Activated gamma-delta T cell treated with anti-CD3 and anti-CD28 coated beads, Interleukin-2, amount 50 U/mL, for 16 hours (primary cell): ENCODE measurements at places on chromosomes 7 and 10.

- no peak for DNase-seq
These were observed 108.1 kb upstream of the PODXL start for GRCh38 chr7:131664570-131664969.

- DNase-seq: no peak
These were observed 66.9 kb downstream of the BAMBI start for GRCh38 chr10:28744069-28744768.

- no peak for DNase-seq
These were observed 149.8 kb downstream of the AMPH start for GRCh38 chr7:38481401-38481800.

DNA sequence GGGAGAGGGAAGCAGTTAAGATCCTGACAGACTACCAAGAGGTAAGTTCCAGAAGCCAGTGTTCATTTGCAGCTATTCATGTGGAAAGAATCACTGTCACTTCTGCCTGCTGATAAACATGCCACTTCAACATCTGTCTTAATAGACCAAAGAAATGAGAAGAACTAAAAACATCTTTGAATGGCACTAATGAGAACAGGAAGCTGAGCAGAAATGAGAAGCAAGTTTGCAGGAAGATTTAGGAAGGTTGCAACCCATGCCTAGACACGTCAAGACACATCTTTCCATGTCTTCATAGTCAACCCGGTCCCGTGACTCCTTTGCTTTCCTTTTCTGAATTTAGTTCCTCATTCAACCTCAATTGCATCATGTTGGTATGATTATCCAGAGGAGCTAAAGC is 180.0 kb downstream of the PDE1C start:
- no peak for DNase-seq

DNA sequence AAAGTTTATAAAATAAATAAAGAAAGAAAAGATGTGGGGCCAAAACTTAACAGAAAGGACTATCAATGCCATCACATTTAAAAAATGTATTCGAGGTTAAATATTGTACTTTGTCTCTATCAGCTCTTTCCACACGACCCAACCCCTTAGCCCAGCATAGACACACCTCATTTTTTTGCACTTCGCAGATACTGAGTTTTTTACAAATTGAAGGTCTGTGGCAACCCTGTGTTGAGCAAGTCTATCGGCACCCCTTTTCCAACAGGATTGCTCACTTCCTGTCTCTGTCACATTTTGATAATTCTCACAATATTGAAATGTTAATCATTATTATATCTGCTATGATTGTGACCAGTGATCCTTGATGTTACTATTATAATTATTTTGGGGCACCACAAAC is 151.6 kb upstream of the TBX20 start:
- DNase-seq: no peak

DNA sequence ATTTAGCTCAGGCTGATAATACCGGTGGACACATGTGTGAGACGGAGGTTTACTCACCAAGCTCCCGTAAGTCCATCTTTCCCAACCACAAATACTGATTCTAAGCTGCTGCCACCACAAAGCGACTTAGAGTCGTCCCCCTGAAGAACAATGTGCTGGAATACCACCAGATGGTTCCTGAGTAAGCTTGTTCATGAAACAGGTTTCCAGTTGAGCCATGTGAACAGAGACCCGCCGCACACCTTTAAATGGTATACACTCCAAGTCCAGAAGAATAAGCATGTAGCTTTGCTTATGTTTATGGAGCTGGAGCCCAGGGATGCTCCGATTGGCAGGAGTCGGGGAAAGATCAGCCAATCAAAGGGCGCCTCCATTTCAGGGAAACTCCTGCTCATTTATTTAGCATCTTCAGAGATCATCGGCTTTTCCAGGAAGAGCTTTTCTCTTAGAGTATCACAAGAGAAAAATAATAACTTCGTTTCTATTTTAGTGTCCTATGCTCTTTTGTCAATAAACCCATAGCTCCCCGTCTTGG is 261.6 kb upstream of the AOAH start:
- no peak for DNase-seq

- DNase-seq: no peak
These were observed 38.0 kb downstream of the ZNRF2 start for GRCh38 chr7:30322271-30323005.

DNA sequence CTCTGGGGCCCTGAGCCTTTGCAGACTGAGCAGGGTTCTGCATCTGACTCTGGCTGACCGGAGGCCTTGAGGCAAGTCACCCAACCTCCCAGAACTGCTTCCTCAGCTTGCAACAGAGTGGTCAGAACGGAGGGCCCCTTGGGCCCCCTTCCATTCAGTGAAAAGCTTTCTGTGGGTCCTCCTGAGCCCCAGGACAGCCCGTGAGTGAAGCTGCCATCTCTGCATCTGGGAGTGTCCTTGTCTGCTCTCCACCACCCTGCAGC is 224.7 kb downstream of the DNAJB6 start:
- DNase-seq: no peak

- no peak for DNase-seq
These were observed 75.0 kb downstream of the C10orf105 start for GRCh38 chr10:71644307-71645180.

DNA sequence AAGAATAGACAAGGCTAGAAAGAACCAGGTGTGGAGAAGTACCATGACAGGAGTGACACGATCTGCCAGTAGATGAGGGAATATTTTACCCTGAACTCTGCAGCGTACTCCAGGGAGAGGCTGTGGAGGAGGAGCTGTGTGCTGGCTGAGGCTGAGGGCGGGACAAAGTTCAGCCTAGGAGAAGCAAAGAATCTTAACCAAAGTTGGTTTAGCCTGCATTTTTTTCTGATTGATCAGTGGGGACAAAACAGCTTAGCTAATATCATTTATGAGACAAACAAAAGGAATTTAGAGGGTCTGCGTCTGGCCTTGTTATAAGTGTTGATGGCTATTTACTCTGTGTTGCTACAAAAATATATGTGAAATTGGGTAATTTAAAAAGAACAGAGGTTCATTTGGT is 5.2 kb upstream of the NPSR1 start:
- no peak for DNase-seq

DNA sequence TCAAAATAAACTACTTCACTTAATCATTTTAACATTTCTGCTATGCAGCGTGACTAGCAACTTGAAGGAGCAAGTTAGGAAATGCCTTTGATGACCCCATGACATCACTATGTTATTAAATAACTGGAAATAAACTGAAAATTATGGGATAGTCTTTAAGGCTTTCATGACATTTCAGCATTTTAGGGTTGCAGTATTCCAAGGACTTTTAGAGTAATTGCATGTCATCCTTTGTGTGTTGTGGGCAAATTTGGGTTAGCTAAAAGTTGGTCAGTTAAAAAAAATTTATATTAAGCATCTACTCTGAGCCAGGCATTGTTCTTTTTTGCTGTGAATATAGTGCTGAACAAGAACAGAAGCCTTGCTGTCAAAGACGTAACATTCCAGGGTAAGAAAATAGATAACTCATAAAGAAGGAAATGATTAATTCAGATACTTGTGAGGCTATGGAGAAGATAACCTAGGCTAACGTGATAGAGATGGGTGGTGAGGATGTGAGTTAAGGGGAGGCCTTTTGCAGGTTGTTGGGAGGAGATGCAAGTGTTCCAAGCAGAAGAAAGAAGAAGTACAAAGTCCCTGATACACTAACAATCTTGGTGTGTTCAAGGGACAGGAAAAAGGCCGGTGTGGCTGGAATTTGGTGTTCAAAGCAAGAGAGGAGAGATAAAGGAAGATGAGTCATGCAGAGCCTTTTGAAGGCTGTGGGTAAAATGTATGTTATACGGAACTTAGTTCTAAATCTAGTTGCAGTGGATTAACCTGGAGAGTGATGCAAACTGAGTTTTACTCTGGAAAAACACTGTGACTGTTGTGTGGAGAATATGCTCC is 610.2 kb downstream of the AUTS2 start:
- DNase-seq: no peak

GRCh38 chr10:62019685-62020359 is 118.3 kb downstream of the ARID5B start:
- DNase-seq: no peak

GRCh38 chr7:134527979-134528371 is 608 bp downstream of the AKR1B10 start:
- DNase-seq: no peak

- no peak for DNase-seq
These were observed 23.1 kb downstream of the KCNH2 start for GRCh38 chr7:150954986-150955518.

DNA sequence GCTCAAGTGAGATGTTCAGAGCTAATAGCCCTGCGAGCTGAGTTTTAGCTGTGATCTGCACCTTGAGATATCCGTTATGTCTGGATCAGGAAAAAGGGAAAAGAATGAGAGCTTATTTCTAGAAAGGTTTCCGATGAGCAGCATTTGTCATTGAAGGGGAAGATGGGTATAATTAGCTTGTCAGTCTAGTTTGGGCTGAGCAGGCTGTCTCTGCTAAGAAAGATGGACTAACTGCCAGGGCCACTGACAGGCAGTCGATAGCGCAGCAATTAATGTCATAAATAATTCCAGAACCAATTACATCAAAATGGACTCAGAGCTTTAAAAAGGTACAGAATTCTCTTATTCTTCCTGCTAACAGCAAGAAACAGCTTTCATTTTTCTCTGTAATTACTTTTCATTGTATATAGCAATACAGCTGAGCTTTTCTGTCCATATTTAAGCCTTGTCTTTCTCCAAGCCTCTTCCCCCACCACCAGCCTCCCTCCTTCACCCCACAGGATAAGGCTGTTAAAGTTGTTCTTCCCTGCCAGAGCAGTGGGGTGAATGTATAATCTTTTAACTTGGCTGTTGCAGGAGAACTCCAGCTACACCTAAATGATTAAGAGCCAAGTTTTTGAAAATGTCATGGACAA is 1006.5 kb downstream of the KCNMA1 start:
- no peak for DNase-seq

DNA sequence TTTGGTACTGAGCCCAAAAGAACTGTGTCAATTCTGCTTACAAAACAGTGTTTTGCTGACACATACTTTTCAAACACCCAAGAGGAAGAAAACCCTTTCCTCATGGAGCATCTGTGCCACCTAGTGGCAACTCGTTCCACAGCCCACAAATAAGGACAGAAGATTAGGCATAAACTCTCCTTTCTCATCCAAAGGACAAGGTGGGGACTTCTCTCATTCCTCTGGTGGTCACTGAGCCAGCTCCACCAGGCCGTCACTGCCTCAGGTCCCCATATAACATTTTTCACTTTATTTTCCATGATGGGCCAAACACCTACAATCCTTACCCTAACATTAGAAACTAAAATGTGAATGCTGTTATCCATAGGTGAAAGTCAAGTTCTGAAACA is 76.9 kb downstream of the RNF216 start:
- DNase-seq: peak; percentile 58

DNA sequence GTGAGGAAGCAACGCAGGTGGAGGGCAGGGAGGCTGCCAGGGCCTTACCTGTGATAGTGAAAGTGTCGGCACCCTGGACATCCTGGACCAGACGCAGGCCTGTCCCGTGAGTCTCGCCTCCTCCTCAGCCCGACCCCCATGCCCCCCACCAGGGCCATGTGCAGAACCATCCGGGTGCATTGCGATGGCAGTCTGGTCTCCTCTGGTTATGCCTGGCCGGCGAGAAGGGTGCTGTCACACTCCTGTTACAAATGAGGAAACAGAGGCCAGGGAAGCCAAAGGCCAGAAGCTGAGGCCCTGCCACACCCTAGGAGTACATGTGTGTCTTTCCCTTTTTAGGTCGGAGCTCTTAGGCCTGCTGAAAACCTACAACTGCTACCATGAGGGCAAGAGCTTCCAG is 7.2 kb downstream of the DEPP1 start:
- no peak for DNase-seq

GRCh38 chr10:32232378-32232777 is 114.6 kb downstream of the EPC1 start:
- no peak for DNase-seq

DNA sequence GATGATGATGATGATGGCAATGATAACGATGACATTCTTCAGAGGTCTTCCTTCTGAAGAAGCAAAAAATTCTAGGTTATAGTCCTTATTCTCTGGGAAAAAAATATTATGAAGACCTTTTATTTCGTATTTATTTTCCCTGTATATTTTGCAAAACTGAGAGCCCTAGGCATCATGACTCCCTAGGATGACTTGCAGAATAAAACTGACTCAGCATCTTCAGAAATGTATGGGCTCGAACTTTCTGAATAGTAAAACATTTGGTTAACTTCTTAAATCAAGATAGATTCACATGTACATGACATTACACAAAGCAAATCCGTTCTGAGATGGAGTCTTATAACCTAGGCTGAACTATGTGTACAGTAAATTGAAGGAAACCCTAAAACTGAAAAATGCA is 29.4 kb downstream of the DKK1 start:
- no peak for DNase-seq

DNA sequence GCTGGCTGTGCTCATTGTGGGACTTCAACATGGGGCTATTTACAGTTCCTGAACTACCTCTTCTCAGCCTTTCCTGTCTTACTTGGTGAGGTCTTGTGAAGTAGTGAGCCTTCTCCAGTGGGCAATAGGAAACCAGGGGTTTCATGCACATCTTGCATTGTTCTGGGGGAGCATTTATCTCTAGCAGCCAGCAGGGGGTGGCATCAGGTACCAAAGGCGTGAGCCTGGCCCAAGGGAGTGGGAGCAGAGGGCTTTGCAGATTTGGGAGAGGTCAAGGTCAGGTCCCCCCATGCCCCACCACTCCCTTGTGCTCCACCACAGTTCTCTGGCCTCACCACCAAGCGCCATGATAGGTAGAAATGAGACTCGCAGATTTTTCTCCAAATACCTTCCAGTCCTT is 85.4 kb upstream of the NPTX2 start:
- no peak for DNase-seq

DNA sequence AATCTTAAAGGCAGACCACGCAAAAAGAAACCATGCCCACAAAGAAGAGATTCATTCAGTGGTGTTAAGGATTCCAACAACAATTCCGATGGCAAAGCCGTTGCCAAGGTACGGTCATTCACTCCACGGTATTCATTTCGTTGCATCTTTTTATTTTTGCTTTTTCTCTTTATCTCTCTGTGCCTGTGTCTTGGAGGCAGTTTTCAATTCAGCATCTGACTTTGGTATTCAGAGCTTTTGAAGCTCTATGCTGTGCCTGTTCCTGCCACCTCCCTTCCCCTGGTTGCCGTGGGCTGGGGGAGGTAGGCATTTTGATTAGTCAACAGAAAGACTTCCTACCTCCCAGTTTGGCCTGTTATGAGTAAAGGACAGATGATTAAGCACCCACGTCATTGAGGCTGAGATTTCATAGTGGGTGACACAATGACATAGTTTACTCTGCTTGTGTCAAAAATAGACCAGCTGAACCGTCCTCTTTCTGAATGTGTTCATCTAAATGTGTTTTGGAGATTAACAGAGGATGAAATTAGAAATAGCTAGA is 149.5 kb downstream of the ARID5B start:
- peak; percentile 69 for DNase-seq

- no peak for DNase-seq
These were observed 19.9 kb upstream of the LMOD2 start for GRCh38 chr7:123635551-123636359.

DNA sequence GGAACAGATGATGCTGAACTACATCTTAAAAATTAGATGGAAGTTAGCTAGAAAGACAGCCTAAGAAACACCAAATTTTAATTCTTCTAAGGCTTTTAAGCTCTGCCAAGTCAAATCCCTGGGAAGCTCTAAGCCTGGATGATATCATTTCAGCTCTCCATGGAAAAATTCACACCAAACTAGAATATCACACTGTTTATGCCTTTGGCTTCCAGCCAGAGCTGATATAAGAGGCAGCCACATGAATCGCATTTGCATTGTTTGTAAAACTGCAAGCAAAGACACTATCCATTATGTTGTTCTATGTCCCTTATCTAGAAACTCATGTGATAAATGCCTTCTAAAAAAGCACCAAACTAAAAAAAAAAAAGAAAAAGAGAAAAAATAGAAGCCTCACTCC is 430.4 kb downstream of the GRID1 start:
- DNase-seq: no peak
